Hematopoietic multipotent progenitor cell treated with erythropoietin and hydrocortisone succinate and interleukin-3 and kit ligand, for 17 days (in vitro differentiated cells): ENCODE measurements at places on chromosomes 5 and 9.

DNA sequence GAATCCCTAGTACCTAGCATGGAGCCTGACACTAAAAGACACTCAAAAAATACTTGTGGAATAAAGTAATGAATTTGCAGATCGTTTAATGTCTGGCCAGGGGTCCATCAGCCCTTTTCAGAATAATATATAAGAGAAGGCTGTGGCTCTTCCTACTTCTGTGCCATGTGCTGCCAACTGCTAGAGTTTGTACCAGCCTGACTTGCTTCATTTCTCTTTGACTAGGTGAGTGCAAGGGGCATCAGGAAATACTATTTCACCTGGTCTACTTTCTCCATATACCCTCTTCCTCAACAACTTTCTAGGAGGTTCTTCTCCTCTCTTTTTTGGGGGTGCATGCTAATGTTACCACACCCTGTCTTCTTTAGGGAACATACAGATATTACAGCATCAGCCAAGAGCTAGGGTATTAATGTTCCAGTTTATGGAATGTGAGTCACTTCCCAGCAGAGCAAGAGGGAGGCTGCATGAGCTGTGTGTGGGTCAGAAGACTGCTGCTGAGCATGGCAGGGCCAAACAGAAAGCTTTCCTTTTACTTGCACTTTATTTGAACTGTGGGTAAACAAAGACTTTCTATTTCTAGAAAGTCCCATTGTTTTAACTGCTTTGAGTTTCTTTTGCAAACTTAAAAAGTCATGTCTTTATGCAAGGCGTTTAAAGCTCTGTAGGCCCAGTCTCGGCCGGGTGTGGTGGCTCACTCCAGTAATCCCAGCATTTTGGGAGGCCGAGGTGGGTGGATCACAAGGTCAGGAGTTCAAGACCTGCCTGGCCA lies 158.9 kb downstream of the ADAMTSL1 start:
- DNase-seq, result no peak

DNA sequence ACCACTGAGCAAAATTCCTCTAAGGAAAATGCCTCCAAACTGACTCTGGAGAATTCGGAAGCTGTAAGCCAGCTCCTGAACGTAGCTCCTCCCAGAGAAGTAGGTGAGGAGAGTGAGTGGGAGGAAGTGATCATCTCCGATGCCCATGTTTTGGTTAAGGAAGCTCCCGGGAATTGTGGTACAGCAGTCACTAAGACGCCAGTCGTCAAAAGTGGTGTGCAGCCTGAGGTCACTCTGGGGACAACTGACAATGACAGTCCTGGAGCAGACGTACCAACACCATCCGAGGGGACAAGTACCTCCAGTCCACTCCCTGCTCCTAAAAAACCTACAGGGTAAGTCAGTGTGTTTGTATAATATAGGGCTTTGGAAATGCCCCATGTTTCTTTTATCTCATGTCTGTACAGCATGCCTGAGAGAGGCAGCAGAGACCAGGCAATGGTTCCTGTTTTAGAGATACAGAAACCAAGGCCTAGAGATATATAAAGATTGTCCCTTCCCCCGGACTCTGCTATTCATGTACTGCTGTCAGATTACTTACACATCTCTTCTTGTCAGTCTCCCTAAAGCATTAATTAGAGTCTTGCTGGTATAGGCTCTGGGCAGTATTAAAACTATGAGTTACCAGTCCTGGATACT lies 23.9 kb downstream of the HMGXB3 start:
- peak; percentile 37 for DNase-seq

- DNase-seq, result no peak
These were observed 8.5 kb upstream of the MEIKIN start for GRCh38 chr5:131953969-131954368.

DNA sequence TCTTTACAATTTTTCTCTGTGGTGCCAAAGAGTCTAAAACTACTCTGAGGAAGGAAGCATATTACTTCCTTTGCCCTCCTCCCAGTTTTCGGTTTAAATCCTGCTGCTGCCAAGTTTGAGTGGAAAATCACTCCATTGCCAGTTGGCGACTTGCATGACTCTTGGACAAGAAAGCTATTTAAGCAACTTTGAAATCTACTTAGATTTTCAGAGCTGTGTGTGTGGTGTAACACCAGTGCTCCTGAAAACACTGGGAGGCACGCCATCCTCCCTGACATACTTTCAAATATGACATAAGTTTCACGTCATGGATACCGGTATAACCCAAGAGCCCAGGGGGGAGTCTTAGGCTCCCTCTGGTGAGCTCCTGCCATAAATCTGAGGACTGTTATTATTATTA lies 83.5 kb upstream of the RIOK2 start:
- no peak for DNase-seq

GRCh38 chr5:134772461-134773125 lies 14.0 kb downstream of the DDX46 start:
- DNase-seq, result no peak

GRCh38 chr9:4548811-4549725 lies 58.8 kb downstream of the SLC1A1 start:
- no peak for DNase-seq

DNA sequence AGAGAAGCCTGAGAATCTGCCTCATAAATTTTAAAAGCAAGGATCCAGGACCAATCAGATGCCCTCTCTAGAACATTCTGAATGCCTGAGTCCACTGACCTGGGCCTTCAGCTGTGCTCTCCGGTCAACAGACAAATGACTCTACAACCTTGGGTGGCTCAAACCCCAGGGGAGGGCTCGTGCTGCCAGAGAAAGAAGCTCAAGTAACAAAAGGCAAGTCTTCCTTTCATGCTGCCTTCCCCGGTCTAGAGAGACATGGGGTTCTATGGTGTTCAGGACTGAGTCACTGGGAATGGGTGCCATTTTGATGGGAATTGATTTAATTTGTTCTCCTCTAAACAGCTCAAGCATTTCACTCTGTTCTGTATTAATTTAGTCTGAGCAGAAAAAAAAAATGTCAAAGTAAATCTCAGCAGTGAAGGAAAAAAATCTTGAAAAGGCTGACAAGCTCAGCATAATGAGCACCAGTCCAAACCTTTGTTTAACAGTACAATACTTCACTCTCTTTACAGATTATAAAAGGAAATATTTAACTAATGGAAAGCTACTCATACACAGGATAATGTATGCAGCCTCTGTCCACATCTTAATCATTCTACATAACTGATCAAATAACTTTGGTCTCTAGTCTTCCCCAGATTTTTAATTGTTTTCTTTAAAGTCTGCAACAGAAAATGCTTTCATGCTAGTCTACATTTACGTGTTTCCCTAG lies 191.0 kb downstream of the GLIS3 start:
- DNase-seq, result no peak

DNA sequence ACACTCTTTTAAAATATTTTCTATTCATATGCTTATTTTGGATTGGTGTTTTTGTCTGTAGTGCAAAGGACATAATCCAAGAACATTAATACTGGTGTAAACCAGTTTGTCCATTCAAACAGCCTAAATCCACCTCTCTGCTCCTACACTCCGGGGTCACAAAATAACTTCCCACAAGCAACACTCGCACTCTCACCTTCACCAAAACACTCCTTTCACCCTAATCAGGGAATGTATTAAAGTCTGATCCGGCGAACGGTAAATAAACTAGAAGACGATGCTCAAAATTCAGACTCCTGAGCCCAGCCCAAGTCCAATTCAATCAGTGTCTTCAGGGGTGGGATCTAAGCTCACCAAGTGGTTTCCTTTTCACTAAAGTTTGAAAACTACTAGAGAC lies 649 bp downstream of the AP3B1 start:
- DNase-seq, result peak; percentile 27

DNA sequence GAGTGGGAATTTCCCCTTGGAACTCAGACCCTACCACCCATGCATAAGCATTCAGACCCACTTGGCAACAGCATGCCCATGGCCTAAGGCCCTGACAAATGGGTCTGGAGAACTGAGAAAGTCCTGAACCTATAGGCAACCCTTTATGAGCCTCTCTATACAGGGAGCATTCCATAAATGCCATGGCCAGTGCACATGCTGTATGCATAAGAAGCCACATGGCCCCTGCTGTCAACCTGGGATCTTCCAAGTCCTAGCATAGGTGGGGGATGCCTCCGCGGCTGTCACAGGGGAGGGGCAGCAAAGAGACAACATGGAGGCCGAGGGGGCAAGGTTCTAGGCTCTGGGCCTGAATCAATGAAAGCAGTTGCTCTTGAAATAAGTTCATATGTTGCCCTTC lies 8.2 kb upstream of the NIPAL4 start:
- no peak for DNase-seq

GRCh38 chr5:126869005-126869451 lies 92.1 kb downstream of the LMNB1 start:
- no peak for DNase-seq

GRCh38 chr5:77101298-77101697 lies 14.2 kb upstream of the ZBED3 start:
- no peak for DNase-seq

GRCh38 chr9:26012797-26013196 lies 334.6 kb upstream of the TUSC1 start:
- DNase-seq, result no peak

GRCh38 chr5:56026863-56027300 lies 32.1 kb upstream of the IL6ST start:
- DNase-seq, result no peak

DNA sequence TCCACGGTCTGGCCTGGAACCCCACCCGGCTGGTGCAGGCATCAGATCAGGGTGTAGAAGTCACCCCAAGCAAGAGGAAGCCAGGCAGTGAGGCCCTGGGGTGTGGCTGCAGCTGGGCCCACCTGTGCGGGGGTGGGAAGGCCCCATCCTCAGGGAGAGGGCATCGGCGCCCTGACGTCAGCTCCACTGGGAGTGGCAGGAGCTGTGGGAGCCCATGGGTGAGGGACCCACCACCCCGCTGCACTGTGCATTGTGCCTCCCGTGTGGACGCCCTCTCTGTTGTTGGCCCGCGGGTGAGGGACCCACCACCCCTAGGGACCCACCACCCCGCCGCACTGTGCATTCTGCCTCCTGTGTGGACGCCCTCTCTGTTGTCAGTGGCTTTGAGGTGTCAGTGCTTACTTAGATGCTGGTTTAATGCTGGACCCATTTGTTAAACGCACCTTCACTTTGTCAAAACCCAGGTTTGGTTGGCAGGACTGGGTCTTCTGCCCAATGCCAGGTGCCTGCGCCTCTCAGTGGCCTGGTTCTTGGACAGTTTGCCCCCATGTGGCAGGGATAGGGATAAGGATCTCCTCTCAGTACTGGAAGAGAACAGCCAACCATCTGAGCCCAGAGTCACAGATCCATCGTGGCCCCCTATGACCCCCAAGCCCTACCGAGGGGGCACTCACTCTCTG lies 6.9 kb upstream of the EXOC3 start:
- no peak for DNase-seq
